ENCODE measurements at places on chromosomes 3 and 15. TPM values are rescaled to one million over a fixed set of nuclear protein-coding genes. Genes with fewer than 3 reads are reported as not detected.
A peak's percentile ranks its signal among the peaks of the same experiment; 100 is the strongest.

The ZNF80 gene
- total RNA-seq, result not detected

GRCh38 chr3:8603115-8603710 lies 41.4 kb downstream of the SSUH2 start:
- no peak for DNase-seq

- peak; percentile 8 for DNase-seq
Measured at GRCh38 chr3:55718521-55718921, 231.4 kb upstream of the WNT5A start.

The CADPS gene
- not detected for total RNA-seq

The PATL2 gene
- not detected for total RNA-seq

- no peak for DNase-seq
Measured at GRCh38 chr3:187914231-187914630, 169.0 kb upstream of the BCL6 start.

The DCBLD2 gene
- 1,095 TPM for total RNA-seq

DNA sequence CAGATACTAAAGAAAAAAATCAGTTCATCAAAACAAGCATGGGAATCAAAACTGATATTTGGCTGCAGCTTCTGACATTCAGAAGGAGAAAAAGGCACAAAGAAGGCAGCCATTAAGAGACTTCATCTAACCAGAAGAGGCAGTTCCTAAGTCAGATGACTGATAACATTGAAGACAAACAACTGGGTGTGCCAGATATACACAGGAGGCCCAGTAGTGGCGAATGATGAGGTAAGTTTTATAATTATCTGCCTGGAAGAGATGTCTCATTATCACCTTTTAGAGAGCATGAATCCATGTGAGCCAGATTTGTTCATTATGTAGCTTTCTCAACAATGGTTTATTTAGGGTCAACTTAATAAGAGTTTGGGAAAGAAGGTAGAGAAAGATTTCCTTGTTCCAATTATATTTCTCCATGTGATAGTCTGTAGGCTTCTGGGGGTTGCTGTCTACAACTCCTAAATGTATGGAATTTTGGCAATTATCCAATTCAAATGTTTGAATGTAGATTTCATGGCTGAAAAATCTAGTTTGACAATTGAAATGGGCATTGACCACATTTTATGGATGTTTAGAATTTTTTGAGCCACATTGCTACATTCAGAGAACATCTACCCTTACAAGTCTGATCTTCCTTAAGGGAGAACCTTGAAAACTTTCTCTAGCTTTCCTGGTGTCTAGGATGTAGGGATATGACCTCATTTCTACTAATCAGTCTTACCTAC lies 50.4 kb upstream of the RASGRF1 start:
- no peak for DNase-seq

The THBS1 gene
- 2,616 TPM for total RNA-seq

The PRSS50 gene
- not detected for total RNA-seq

GRCh38 chr15:82051664-82052063 lies 5.8 kb upstream of the MEX3B start:
- no peak for DNase-seq

GRCh38 chr15:60392986-60393790 lies 4.6 kb downstream of the ANXA2 start:
- DNase-seq, result peak; percentile 99

DNA sequence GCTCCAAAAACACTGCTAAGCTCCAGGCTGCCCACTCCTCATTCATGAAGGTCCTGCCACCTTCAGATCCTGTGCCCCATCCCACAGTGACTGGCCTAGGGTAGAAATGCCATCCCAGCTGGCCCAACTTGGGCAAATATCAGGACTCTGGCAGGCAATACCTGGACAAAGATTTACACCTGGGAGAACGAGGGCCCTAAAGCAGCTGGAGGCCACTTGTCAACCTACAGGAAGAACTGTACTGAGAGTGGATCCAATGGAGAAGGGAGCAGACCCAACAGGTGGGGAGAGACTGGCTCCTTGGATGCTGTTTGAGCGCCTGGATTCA lies 57.1 kb upstream of the GATA2 start:
- no peak for DNase-seq
